Bronchial epithelial cell (primary cell): ENCODE measurements at places on chromosomes 12 and 14. TPM values are rescaled to one million over a fixed set of nuclear protein-coding genes. Genes with fewer than 3 reads are reported as not detected.

Gene SDR9C7
- 0.26 and 4.9 TPM in 2 replicates for total RNA-seq

GRCh38 chr12:27951898-27952297 lies 20.6 kb downstream of the PTHLH start:
- DNase-seq: no peak

DNA sequence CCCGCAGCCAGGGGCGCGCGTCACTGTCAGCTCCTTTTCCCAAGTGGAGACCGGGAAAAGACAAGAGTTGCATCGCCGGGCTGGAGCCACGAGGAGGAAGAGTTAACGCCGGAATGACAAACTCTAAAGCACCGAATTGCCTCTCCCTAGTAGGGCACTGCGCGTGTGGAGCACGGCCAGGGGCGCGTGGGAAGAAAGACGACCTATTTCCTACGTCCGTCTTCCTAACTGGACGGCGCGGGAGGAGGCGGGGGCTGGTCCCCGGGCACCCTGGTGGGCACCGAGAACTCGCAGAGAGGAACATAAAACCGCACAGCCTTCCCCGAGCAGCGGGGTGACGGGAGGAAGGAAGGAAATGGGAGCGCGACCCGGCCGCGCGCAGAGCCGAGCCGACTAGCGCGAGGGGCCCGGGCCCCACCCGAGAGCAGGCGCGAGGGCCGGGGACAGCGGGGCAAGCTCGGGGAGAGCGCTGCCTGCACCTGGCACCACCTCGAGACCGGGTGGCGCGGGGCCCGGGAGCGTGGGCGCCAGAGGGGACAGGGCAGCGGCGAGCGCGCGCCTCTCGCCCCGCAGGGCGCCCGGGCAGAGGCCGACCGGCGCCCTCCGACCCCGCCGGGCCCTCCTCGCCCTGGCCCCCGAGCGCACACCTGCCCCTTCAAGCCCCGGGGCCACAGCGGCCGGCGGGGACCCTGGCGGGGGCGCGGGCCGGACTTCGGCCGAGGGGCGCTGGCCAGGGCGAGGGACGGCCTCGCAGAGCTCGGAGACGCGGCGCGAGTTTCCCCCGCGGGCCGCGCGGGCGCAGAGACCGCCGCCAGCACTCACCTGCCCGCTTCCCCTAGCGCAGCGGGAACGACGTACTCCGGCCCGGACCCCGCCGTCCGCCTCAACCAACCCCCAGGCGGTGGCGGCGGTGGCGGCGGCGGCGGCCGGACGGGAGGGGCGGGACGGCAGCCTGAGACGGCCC lies at the start of gene SETD3:
Gene SETD3 (minus strand): TSS at position 954 of the 964 bp plus-strand sequence. CDS start 15,054 bp downstream, outside the sequence.
- peak; percentile 45 for DNase-seq

DNA sequence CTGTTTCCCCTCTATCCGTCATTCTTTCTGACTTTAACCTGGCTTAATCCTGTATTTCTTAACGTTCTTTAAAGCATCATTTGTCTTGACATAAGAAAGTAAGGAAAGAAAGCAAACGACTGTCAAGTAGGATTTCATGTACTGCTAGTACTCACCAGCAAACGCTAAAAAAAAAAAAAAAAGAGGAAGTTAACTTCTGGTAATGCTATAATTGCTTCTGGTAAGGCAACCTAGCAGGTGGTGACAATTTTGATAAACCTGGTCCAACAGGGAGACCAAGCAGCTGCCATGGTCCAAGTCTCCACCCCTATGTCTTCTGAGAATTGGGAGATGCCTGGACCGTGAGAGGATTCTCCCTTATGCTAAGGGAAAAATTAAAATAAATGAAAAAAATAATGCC lies 306.6 kb downstream of the DAD1 start:
- no peak for DNase-seq

DNA sequence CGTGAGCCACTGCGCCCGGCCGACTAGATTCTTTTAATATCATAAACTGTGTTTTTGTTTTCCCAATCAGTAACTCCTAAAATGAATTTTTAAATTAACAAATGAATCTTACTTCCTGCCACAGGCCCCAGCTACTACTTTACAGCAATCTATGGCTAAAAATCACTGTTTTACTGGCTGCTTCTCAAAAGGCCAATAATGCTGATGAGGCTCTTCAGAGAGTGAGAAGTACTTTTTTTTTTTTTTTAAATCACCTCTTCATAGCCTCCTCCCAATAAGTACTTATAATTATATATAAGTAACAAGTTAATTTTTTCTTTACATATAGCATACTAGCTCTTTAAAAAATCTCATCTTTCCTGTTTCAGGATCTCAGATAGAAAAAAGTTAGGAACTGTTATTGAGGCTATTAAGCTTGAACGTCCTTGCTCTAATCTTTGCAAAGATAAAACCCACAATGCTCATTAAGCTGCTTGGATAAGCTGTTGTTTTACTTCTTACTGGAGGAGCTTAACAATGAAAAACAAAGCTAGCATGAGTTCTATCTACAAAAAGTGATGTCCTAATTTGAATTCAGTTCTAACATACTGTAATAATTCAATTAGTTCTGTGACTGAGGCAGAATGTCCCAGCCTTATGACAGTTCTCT lies 12.8 kb upstream of the WDR20 start:
- no peak for DNase-seq

GRCh38 chr12:72274931-72275330 lies 2.8 kb downstream of the TRHDE start:
- DNase-seq: no peak
